ENCODE measurements at places on chromosomes 16 and 17. TPM values are rescaled to one million over a fixed set of nuclear protein-coding genes. Genes with fewer than 3 reads are reported as not detected.
A peak's percentile ranks its signal among the peaks of the same experiment; 100 is the strongest.

GRCh38 chr17:45164734-45165269 lies 3.1 kb downstream of the HEXIM2 start:
- DNase-seq, result peak; percentile 77

- DNase-seq, result no peak
Observed at GRCh38 chr16:69929480-69929879, 21.7 kb upstream of the CLEC18A start.

GRCh38 chr17:8991514-8992285 lies 26.2 kb upstream of the PIK3R5 start:
- no peak for DNase-seq

DNA sequence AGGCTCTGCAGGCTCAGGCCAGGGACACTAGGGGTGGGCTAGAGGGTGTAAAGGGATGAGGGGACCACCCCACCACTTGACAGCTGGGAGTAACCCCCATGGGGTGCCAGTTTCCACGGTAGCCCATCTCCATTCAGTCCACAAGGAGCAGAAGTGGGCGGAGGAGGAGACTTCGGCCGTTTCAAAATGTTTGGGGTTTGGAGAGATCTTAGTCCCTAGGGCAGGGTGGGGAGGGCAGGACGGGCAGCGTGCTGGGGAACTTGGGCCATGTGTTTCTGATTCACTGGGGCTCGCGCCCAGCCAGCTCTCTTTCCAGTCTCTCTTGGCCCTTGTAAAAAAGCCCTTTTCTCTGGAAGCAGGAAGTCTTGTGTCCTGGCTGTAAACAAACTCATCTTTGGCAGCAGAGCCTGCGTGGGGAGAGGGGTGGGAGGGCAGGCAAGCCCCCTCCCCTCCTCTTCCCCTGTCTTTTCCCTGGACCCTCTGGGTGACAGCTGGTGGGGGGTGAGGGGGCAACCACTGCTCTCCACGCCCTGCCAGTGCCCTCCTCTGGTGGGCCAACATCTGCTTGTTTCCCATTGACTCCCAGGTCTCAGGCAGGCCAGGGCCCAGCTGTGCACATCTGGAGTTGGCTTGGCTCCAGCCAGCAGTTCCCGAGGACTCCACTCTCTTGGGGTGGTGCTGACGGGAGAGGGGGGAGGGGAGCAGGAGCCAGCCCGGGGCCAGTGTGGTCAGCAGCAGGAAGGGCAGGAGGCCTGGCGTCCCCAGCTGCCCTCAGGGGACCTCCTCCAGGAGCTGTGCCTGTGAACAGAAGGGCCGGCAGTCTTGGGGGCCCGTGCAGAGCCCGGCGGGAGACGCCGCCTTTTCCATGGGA lies 8.1 kb downstream of the CYGB start:
- no peak for DNase-seq

GRCh38 chr17:76893623-76894334 lies 25.6 kb downstream of the MGAT5B start:
- no peak for DNase-seq

- DNase-seq, result no peak
Observed at GRCh38 chr17:36590082-36590481, 1.6 kb upstream of the DHRS11 start.

DNA sequence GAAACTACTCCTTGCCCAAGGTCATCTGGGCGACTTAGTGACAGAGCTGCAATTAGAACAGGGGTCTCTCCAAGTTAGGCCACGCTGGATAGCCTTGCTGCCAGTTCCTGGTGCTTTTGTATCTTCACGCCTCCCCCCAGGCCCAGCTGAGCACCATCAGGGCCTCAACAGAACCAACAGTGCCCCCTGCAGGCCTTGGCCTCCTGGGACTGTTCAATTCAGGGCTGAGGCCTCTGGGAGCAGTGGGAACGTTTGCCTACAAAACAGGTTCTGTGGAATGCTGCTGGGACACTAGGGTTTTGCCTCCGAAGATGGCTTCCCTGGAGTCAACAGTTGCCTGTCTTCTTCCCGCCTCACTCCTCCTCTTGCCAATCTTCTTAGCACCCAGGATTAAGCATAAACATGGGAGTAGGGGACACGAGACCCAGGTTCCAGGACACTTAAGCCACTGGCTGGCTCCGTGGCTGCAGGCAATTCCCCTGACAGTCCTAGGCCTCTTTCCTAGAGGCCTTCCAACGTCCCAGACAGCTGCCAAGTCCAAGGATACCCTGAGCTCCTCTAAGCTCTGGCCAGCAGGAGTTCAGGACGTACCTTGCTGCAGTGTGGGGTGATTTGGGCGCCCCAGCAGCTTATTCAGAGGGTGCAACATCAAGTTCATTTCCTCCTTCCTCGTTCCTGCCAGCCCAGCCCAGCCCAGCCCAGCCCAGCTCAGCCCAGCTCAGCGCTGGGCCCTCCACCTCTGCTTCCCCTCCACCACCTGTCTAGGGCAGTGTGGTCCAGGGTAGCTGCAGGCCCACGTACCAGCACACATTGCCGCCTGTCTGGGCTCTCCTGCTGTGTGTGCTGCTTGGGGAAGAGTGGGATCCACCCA lies 246.6 kb upstream of the RPL38 start:
- peak; percentile 56 for DNase-seq

DNA sequence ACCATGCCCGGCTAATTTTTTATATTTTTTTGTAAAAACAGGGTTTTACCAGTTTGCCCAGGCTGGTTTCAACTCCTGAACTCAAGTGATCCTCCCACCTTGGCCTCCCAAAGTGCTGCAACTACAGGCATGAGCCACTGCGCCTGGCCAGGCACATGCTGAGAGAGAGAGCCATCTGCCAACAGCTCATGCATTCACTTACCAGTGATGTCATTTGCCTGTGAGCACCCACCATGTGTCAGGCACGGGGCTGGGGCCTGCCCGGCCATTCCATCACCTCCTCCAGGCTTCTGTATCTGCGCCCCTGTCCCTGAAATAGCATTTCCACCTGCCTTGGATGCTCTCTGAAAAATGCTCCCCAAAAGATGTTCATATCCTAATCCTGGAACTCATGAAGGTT lies 43.6 kb upstream of the PEMT start:
- no peak for DNase-seq

LRRC46 gene
- total RNA-seq, result 0.12 TPM

CMTM2 gene
- 0.83 TPM for total RNA-seq

MEIOB gene
- not detected for total RNA-seq

All from right lobe of liver (tissue), 6 donors.